Right renal cortex interstitium (tissue), 3 donors: ENCODE measurements at places on chromosomes 7 and 10. TPM values are rescaled to one million over a fixed set of nuclear protein-coding genes. Genes with fewer than 3 reads are reported as not detected.

GRCh38 chr7:134695321-134695860 is 48.7 kb downstream of the BPGM start:
- no peak for DNase-seq

GRCh38 chr7:50426280-50427045 is 23.7 kb downstream of the FIGNL1 start:
- DNase-seq = no peak

GRCh38 chr10:14211610-14212009 is 119.1 kb downstream of the FRMD4A start:
- DNase-seq = no peak

GRCh38 chr7:115476671-115477181 is 553.8 kb downstream of the TFEC start:
- DNase-seq = no peak

- no peak for DNase-seq
Observed at GRCh38 chr10:132324186-132324585, 7.8 kb upstream of the LRRC27 start.

The ZNF775 gene
- 4.1 TPM for polyA plus RNA-seq

The ADAMTS14 gene
- polyA plus RNA-seq = 0.79 TPM

The DNTT gene
- polyA plus RNA-seq = 0.26 TPM

The PSD gene
- polyA plus RNA-seq = 6.9 TPM
